Cardiac muscle cell (in vitro differentiated cells and primary cell): ENCODE measurements at places on chromosomes 7 and 10.

- DNase-seq, result no peak
Observed at GRCh38 chr7:134900166-134900982, 85.9 kb upstream of the AGBL3 start.

DNA sequence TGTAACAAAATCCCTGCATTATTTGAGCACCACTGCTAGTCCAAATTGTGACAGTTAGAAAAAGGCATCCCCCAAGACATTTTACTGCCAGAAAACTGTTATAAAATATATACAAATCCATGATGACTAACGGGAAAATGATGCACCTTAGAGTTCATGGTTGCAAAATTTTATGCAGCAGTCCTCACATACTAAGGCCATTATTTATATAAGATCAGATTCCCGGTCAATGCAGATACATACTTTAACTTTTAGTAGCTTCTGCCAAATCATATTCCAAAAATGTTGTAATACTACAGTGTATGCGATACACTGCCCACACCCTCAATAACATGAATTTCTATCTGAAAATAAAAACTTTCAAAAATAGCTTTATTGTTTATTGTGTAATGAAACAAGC, 239.9 kb upstream of the ZNF32 start:
- DNase-seq, result no peak

GRCh38 chr7:8263048-8263447, 1.1 kb upstream of the ICA1 start:
- DNase-seq, result no peak

DNA sequence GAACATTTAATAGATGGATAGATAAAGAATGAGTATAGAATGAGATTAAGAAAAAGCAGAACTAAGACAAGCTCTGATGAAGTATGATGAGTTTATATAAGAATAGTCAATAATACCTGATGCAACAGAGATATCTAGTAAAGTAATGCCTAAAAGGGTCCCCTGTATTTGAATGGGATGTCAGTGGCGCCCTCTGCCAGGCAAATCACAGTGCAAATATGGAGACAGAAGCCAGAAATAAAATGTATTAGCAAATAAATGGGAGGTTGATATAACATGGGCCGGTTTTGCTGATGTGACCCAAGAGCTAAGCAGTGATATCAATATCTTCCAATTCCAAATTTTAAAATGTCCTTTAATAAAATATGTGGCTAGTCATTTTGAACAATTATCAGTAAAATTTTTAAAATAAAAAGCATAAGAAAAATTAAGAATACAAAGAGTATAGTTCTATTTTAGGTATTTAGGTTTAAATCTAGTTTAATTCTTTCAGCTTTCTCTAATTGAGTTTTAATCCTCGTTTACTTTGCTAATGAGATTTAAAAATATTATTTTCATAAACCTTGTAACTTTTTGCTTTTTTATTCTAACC, 62.6 kb downstream of the ADK start:
- DNase-seq, result peak; percentile 68

- DNase-seq, result no peak
Observed at GRCh38 chr7:15556339-15557105, 5.3 kb downstream of the AGMO start.

- DNase-seq, result no peak
Observed at GRCh38 chr10:16795410-16796073, 21.7 kb downstream of the RSU1 start.

DNA sequence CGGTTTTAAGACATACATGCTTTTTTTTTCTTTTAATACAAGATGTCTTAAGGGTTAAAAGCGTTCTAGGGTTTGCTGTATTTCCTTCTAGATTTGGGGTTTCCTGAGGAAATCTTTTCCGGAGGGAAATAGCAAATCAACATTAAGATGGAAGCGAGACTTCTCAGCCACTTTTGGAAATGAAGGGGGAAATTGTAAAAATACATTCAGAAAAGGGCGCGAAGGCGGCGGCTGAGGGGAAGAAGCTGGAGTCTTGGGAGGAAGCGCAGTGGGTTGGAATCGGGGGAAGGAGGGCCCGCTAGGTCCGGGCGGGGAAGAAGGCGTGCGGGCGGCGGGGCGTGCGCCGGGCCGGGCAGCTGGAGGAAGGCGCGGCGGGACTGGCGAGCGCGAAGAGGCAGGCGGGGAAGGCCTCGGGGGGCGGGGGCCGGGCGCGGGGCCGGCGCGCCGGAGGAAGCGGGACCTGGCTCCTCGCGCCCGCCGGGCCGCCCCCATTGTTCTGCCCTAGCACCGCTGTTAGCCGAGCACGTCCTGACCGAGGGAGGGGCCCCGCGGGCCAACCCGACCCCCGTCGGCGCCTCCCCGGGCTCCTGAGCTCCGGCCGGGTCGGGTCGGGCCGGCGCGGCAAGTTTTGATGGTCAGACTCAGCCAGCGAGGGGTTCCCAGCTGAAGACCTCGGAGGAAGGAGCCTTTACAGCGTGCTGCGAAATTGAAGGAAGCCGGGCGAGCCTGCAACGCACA, 1.5 kb upstream of the SKIDA1 start:
- DNase-seq, result peak; percentile 63

- no peak for DNase-seq
Observed at GRCh38 chr7:27826357-27826756, 86.4 kb downstream of the TAX1BP1 start.

GRCh38 chr7:120304674-120305073, 31.7 kb downstream of the KCND2 start:
- DNase-seq, result no peak

GRCh38 chr10:78461333-78461732, 427.7 kb downstream of the RPS24 start:
- DNase-seq, result no peak
